IPS DF 6.9 (cell line): ENCODE measurements at places on chromosomes 1 and 21.

- DNase-seq: no peak
These were observed 359.3 kb downstream of the ADGRL2 start for GRCh38 chr1:82160036-82160435.

DNA sequence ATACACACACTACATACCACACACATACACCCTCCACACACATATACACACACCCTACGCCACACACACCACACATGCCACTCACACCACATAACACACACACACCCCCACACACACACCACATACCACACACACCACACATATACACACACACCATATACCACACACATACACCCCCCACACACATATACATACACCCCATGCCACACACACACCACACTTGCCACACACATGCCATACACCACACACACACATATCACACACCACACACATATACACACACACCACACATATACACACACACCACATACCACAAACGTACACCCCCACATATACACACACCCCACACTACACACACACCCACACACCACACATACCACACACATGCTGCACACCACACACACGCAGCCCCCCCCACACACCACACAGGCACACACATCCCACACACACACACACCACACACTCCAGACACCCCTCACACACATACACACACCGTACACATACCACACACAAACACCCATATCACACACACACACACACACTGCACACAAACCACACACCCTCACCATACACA lies 76.7 kb upstream of the TMPRSS2 start:
- no peak for DNase-seq

GRCh38 chr1:94883691-94884090 lies 43.2 kb downstream of the CNN3 start:
- DNase-seq: no peak

DNA sequence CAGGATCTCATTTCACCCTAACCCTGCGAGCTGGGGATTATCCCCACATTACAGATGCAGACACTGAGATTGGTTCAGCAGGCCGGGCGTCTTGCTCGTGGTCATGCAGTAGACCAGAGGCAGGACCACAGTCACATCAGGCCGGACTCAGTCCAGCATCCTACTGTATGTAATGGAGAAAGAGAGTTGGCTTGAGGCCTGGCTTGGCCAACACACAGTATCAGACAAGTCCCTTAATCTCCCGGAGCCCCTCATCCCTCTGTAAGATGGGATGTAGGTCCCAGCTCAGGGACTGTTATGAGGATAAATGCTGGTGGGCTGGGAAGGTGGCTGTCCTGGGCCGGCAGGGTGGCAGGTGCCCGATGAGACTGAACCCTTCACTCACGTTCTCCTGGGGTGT lies 66.1 kb upstream of the ACTL8 start:
- no peak for DNase-seq

GRCh38 chr1:95061445-95062006 lies 11.2 kb downstream of the ALG14 start:
- DNase-seq: no peak

- no peak for DNase-seq
These were observed 155.6 kb downstream of the GALNT2 start for GRCh38 chr1:230222678-230223077.

DNA sequence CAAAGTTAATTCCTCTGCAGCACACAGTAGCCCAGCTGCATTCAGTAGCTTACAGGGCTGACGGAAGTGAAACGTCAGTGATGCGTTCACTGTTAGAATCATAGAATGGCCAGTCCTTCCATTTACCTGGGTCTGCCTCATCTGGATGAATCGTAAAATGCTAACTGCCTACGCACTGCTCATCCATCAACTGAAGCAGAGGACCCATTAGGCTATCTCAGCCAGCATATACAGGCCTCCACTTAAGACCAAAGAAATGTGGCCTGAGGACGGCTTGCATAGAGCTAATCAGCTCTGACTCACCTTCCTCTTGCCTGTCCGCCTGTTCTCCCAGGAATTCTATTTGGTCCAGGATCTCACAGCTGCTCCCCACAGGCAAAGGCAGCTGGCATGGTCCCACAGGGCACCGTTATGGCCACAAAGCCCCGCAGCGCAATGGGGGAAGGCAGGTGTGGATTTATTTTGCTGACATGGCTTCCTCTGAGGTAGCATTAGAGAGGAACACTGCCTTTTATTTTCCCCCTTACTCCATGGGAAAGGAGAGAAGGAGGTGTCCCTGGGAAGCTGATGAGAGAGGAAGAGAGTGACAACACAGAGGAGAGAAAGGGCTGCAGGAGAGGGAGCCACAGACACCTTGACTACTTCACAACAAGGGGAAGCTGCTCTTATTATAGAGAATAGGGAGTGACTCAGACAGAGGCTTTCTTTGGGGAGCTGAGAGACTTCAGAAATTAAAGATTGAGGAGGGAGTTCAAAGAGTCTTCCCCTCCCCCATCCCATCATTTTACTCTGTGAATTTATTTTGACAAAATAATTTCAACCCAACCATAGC lies 177.6 kb downstream of the HHIPL2 start:
- no peak for DNase-seq
